ENCODE measurements at places on chromosomes 4 and X.
A peak's percentile ranks its signal among the peaks of the same experiment; 100 is the strongest.

GRCh38 chr4:121270389-121270788 lies 106.3 kb upstream of the TNIP3 start:
- no peak for DNase-seq

DNA sequence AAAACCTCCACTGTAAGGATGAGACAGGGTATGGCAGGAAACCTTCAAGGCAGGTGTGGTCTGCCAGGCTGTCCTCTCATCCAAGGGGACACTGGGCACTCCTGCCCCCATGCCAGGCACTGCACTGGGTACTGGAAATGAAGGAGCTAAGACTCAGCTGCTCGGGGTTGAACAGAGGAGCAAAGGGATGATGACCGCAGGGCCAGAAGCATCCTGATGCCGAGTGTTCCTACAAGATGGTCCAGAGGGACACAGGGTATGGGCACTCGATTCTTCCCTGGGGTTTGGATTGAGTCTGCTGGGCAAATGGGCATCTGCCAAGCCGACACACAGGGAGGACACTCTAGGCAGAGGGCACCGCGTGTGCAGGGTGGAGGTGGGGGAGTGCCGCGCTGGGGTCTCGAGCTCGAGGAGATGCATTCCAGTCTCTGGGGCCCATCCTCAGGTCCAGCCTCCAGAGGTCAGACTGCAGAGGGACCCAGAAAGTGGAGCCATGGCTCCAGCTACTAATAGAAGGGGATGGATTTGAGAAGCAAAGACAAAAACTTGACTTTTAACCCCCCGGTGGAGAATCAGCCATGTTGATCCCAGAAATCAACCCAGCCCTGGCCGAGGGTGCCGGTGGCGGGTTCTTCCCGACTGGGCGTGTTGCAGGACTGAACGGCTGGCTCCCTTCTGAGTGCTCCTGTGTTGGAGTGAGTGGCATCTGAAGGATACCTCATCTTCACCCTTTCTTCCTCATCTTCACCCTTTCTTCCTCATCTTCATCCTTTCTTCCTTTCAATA lies 247.0 kb downstream of the AFAP1 start:
- no peak for DNase-seq

- no peak for DNase-seq
These were observed 73.2 kb downstream of the HOPX start for GRCh38 chr4:56607926-56608325.

DNA sequence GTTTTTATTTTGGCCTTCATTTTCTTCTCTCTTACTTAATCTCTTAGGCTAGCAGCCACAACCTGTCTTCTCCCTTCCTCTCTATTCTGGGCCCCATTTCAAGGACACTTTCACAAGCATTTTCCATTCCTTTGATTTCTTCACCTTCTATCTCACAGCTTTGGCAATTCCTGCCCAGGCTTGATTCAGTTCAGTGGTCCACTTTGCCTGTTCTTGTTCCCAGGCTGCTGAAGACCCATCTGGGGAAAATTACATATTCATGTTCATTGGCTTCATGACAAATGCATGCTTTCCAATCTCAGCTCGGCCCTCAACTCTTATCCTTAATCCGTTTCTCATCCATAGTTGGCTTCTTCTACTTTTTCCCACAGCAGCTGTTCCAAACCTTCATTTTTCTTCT lies 38.7 kb upstream of the LPAR4 start:
- no peak for DNase-seq

DNA sequence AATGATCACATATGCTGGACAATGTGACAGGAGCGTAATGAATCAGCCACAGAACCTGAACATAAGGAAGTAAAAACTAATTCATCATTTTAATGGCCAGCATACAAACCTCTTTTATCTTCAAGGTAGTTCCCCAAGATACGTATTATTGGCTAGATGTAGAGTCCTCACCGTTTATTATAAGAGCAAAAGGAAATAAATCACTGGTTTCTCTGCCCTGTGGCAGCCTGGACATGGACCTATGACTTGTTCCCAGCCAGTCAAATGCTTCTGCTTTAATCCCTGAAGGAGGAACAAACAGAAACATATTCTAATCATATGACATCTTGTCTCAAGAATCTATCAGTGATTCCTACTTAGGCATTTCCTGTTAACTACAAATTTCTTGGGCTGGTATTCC lies 86.8 kb upstream of the FAM241A start:
- DNase-seq, result no peak

- no peak for DNase-seq
These were observed 31.9 kb downstream of the SMIM14 start for GRCh38 chr4:39606747-39607146.

DNA sequence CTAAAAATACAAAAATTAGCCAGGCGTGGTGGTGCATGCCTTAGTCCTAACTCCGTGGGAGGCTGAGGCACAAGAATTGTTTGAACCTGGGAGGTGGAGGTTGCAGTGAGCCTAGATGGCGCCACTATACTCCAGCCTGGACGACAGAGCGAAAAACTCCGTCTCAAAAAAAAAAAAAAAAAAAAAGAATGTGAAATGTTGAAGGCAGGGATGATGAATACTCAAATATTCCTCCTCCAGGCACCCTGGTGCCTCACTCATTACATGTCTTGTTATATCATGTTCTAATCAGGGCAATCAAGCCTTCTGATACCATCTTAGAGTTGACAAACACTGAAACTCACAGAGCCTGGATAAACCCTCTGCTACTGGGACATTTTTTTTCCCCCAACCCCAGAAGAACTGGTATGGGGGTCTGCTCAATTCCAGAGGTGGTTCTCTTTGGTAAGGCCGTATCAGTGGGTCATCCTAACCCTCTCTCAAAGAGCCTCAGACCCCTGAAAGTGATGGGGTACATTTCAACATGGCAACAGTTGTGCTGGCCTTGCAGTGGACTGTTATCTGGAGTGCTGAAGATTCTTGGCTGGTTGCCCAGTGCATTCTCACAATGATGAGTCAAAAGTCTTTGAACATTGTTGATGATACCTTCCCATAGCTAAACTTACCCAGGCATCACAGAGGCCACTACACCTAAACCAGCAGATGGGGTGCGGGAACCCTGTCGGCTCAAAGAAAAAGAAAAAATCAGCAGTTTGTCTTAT lies 2.4 kb upstream of the SH3KBP1 start:
- peak; percentile 10 for DNase-seq

DNA sequence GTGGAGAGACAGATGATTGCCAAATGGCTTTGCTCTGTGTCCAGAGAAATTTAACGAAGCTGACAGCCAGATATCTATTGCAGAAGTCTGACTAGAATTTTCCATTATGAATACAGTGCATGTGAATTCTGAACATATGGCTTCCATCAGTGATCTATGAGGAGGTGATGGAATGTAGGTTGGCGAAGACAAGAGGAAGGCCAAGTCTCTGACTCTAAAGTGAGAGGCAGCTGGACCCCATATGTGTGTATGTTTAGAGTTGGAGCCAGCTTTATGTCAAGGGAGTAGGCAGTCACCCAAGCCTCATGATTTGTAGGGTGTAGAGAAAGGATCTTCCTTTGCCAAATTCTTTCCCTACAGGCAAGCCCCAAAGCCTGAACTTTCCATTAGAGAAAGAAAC lies 76.2 kb upstream of the TEX13D start:
- no peak for DNase-seq

DNA sequence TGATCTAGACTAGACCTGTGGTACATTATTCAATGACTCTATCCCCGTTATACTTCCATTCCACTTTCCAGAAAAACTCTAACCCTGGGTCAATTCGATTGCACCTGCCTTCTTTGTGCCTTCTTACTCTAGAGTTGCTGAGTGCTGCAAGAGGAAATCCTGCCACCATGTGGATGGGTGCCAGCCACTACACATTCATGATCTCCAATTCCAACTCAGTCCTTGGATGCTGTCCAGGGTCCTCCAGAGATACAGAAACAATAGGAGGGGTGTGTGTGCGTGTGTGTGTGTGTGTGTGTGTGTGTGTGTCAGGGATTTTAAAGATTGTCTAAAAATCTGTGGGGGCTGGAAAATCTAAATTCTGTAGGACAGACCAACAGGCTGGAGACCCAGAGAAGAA lies 42.9 kb upstream of the INTS6L start:
- DNase-seq, result peak; percentile 14

GRCh38 chrX:151790481-151791160 lies 56.1 kb downstream of the CNGA2 start:
- no peak for DNase-seq

- no peak for DNase-seq
These were observed 216.4 kb upstream of the GYPA start for GRCh38 chr4:144356941-144357381.

GRCh38 chr4:148445071-148445859 lies 3.1 kb upstream of the NR3C2 start:
- DNase-seq, result peak; percentile 71

- DNase-seq, result no peak
These were observed 4.0 kb upstream of the TMEM156 start for GRCh38 chr4:39036172-39036571.

Measured in activated effector memory CD4-positive, alpha-beta T cell treated with Interleukin-2 at 50 U/mL for 16 hours (primary cell).